ENCODE measurements at places on chromosomes 3 and 15.

- DNase-seq = no peak
Observed at GRCh38 chr3:184949251-184949965, 137.4 kb downstream of the VPS8 start.

DNA sequence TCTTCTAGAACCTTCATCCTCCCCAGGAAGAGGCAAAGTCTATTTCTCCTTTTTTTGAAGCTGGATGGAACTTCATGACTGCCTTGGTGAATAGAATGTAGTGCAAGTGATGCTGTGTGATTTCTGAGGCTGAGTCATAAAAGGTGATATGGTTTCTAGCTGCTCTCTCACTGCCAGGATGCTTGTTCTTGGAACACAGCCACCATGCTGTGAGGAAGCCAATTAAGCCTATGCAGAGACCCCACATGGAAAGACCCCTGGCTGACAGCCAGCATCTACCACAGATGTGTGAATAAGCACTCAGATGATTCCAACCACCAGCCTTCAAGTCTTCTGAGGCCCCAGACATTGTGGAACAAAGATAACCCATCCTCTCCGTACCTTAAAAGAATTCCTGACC, 57.0 kb downstream of the ISL2 start:
- DNase-seq = no peak

DNA sequence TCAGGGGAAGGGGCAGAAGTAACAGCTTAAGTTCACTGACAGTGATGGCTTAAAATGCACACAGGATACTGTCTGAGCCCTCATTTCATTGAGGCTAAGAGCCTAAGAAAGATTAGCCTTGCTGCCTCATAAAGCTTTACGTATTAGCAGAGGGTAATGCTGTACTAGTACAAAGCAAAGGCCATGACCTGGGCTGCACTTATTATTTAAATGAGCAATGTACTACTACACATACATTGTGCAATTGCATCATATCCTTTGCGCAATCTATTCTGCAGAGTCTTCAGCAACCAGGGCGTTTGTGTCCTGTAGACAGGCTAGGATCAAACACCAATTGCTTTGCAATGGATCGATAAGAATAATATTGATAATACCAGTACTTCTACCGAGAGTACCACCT, 221.8 kb downstream of the TPRG1 start:
- no peak for DNase-seq

- no peak for DNase-seq
Observed at GRCh38 chr15:80289528-80290495, 37.8 kb upstream of the CTXND1 start.

- DNase-seq = no peak
Observed at GRCh38 chr3:39219702-39220101, 27.3 kb upstream of the XIRP1 start.

GRCh38 chr15:89672221-89673164, 6.7 kb downstream of the PLIN1 start:
- DNase-seq = no peak

GRCh38 chr3:104878395-104878794, 488.3 kb upstream of the ALCAM start:
- no peak for DNase-seq

- no peak for DNase-seq
Observed at GRCh38 chr3:197882586-197882985, 67.4 kb upstream of the RPL35A start.
